ENCODE measurements at places on chromosomes 7 and 10.

- no peak for DNase-seq
These were observed 73.1 kb downstream of the BMPR1A start for GRCh38 chr10:86829472-86829871.

DNA sequence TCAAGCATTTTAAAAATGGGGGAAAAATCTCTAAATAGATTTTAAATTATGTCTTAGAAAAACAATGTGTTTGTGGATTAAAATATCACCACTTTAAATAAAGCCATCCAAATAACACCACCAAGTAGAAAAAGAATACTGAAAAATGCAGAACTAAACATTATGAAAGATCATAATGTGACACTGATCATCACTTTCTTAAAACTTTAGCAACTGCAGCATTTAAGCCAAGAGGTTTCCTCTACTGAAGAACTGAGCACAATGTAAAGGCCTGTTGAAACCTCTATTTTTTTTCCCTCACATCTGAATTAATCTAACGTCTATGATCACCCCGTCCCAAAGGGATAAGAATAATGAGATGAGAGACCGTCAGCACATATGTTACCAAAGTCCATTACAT lies 18.6 kb downstream of the MINDY3 start:
- DNase-seq, result no peak

GRCh38 chr7:121832347-121832746 lies 40.6 kb upstream of the PTPRZ1 start:
- DNase-seq, result no peak

GRCh38 chr10:28891058-28891713 lies 213.9 kb downstream of the BAMBI start:
- no peak for DNase-seq

GRCh38 chr7:16754856-16755317 lies 1.3 kb downstream of the TSPAN13 start:
- DNase-seq, result no peak

DNA sequence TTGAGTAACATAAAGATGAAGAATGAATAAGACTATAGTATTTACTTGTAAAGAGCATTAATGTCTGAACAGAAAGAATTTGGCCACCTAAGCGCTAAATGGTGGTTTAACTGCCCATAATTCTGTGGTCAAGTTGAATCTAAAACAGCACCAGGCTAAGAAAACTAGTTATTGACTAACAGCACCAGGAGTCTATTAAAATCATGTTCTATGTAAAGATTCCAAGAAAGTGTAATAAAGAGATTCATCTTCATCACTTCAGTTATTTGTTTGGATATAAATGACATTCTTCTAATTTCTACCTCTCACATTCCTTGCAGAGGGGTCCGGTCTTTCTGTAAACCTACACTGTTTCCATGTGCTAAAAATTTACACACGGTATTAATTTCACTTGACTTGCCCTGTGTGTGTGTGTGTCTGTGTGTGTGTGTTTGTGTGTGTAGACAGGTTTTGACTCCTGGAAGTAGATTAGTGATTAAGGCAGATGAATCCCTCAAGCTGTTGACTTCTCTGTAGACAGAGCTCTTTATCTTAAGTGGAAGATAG lies 84.4 kb downstream of the KLF6 start:
- DNase-seq, result no peak

DNA sequence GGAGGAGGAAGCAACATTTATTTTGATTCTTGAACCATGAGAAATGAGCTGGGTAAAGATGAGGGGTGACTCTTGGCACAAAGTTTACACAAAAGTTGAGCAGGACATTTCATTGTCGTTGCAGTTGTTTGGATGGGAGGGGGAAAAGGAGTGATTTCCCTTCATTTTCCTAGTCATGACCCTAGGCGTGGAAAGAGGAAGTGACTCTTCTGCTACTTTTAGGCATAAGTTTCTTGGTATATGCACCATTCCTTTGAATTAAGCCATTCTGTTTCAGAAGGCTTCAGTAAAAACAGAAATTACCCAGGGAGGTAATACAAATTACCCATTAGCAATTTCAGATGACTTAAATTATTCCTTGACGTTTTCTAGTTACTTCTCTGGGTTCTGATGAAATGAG lies 113.9 kb upstream of the FAM171A1 start:
- no peak for DNase-seq

GRCh38 chr7:33706771-33707200 lies 198.6 kb upstream of the BMPER start:
- DNase-seq, result no peak

GRCh38 chr7:98282703-98283102 lies 1.2 kb downstream of the BRI3 start:
- DNase-seq, result no peak

GRCh38 chr10:8242295-8242872 lies 187.9 kb downstream of the GATA3 start:
- peak; percentile 4 for DNase-seq

DNA sequence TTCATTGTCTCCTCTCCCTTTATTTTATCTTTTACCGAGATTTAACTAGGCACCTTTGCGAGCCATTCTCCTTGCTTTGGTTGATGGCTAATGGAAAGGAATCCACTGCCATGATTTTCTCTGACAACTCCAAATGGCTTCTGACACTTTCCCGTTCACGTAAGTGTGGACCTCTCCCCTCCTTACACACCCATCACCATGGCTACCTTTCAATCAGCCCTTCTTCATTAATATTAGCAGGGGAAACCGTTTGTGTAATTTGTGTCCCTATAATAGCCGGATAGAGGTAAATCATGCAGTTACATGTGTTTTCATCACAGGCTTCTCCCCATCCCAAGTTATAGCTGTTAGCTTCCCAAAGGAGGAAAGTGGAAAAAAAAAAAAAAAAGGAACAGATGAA lies 767.3 kb downstream of the MAGI2 start:
- DNase-seq, result no peak

DNA sequence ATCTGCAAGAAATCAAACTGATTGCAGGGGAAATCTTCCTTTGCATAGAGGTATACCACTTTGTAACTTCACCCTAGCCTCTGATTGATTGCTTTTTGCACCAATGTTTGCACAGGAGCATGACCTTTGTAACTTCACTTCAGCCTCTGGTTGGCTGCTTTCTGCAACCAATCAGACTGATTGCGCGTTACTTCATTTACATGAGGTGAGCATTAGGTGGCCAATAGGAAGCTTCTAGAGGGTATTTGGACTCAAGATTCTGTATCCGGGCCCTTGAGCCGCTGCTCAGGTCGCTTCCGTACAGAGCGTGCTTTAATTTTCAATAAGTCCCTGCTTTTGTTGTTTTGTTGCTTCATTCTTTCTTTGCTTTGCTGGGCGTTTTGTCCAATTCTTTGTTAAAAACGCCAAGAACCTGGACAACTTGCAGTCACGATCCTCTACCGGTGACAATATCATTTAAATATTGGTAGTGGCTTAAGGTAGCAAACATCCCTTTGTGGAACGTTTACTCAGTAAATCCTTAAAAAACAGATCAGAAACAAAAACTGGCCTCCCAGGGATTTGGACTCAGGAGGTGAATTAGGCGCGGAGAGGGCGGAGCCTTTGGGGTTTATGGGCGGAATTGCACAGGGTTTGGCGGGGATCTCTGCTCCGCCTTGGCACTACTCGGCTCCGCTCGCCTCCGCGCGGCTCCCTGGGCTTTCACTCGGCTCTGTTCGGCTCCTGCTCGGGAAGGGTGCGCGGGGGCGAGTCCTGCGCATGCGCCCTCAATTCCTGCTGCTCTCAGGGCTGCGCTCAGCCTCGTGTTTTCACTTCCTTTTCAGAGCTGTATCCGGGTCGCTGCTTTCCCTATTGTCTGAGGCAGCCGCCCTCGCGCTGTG lies at the start of gene PHF14:
TSS of gene PHF14 (plus strand) at position 812 of the 881 bp plus-strand sequence. CDS start 452 bp downstream, outside the sequence.
- peak; percentile 86 for DNase-seq

DNA sequence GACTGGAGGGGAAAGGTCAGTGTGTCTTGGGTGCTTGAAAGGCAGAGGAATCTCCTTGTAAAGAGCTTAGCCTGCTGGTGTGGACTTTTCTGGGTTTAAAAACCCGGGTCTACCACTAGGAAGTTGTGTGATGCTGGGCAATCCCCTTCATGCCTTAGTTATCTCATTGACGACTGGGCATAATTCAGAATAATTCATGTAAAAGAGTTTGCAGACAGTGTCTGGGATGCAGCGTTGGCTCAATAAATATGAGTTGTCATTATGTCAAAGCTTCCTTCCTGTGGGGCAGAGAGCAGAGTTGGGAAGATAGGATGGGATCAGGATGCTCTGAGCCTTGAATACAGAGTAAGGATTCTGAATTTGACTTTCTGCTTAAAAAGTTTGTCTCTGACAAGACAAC lies 196.4 kb downstream of the ADRA2A start:
- DNase-seq, result no peak

GRCh38 chr7:16875861-16876260 lies 5.9 kb downstream of the AGR3 start:
- no peak for DNase-seq

GRCh38 chr10:71678057-71678805 lies 41.3 kb downstream of the C10orf105 start:
- no peak for DNase-seq

- no peak for DNase-seq
These were observed 359.8 kb upstream of the KLF6 start for GRCh38 chr10:4144817-4145216.

DNA sequence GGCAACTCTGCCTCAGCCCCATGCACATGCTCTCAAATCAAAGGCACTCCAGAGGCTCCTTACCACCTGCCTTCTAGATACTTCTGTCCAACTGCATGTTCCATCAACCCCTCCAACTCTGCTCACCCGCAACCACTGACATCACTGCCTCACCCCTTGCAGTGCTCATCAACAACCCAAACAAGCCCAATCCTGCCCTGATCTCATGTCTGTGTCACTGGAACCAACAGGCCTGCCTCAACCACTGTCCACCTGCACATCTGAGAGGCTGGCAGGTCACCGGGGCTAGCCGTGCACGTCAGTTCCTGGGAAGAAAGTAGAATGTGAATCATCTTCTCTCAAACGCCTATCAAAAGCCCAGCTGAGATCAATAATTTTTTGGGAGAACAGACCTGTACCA lies 33.3 kb downstream of the CTBP2 start:
- DNase-seq, result no peak

- DNase-seq, result peak; percentile 21
These were observed 110.3 kb upstream of the LANCL2 start for GRCh38 chr7:55254596-55255495.

- no peak for DNase-seq
These were observed 108.5 kb downstream of the KCNMA1 start for GRCh38 chr10:77529050-77529576.
